ENCODE measurements at places on chromosomes 12 and 14.

GRCh38 chr12:68222326-68222725, 3.3 kb downstream of the IL26 start:
- no peak for ATAC-seq

DNA sequence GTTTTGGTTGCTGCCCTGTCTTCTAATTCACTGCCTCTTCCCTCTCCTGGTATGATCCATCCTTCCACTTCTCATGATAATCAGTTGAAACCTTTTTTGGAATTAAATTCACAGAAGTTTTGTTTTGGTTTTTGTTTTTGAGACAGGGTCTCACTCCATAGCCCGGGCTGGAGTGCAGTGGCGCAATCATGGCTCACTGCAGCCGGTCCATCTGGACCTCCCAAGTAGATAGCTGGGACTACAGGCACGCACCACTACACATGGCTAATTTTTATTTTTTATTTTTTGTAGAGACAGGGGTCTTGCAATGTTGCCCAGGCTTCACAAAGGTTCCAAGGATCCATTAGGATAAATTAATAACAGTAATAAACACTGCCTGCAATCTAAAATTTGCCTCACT, 164.3 kb downstream of the PRKCH start:
- no peak for ATAC-seq

- no peak for ATAC-seq
These were observed 221.1 kb upstream of the RGS6 start for GRCh38 chr14:71711125-71711524.

DNA sequence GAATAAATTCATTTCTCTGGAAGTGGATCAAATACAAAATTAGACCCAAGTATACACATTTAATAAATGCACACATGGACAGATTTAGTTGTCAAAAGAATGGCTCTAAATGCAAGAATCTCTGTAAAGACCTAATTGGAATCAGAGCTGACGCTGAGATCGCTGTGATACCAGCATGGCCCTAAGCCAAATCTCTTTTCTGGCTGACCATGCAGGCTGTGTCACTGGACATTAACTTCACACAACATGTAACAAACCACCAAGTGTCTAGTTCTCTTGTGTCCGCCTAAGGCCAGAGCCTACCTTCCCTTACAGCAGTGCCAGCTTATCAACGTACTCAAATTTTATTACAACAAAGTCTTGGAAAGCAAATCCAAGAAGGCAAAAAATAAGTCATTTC, 127.5 kb downstream of the MED13L start:
- no peak for ATAC-seq

DNA sequence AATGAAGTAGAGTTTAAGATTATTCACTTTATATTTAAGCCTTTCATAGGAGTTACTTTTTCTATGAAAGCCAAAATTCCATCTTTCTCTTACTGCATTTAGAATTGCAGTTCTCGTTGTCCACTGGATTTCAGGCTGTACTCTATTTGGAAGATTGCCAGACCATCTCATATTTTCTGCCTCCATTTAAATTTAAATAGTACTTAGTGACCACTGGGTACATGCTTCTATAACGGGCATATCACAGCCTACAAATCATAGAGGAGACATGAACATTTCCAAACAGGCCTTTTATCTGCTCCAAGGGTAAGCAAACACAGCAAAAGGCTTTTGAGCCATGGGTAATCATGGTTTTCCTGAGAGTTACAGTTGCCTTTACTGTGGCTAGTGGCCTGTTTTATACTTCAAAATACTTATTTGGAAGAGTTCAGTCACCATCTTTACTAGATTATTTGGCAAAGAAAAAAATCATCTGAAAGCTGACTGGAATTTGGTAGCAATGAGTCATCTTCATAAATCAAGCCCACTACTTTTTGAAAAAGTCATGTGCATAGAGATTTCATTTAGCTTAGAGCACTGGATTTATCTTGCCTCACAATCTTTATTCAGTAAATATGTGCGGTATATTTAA, 15.7 kb downstream of the ANO6 start:
- ATAC-seq, result no peak

GRCh38 chr12:32561931-32562341, 117.2 kb upstream of the DNM1L start:
- peak; percentile 95 for ATAC-seq

GRCh38 chr14:75053396-75054291, 2.4 kb upstream of the MLH3 start:
- ATAC-seq, result peak; percentile 41

DNA sequence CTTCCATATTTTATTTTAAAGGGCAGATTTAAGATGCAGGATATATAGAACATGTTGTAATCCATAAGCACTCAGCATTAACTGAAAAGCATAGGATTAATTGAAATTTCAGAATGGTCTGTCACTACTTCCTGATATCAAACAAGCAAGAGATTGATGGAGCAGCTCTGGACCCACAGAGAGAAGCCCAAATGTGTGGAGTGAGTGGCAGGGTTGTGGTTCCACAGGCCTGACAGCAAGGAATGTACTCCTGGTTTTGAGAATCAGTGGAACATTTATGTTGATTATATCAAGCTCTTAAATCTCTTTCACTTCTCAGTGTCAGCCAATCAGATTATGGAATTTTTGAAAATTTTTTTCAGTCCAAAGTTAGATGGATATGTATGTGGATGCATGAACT, 267.6 kb upstream of the PRICKLE1 start:
- no peak for ATAC-seq

GRCh38 chr12:49882248-49882850, 21.4 kb downstream of the FAIM2 start:
- peak; percentile 77 for ATAC-seq

- no peak for ATAC-seq
These were observed 1.2 kb downstream of the PA2G4 start for GRCh38 chr12:56105609-56105902.

DNA sequence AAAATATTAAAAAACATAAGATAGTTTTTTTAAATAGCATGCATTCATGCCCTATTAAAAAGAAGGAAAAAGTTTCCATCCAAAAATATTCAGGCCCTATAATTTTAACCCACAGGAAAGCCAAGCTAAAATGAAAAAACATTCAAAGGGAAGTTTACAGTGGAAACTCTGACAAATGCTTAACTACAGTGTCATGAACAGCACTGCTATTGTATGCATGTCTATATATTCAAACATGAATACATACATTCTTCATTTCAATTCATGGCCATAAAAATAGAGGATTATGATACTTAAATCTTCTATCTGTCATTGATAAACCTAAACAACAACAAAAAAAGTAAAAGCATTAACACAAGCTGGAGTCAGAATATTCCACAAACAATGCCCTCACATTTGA, 67.4 kb downstream of the PPP2R5E start:
- ATAC-seq, result no peak

- peak; percentile 11 for ATAC-seq
These were observed 10.4 kb downstream of the HOXC5 start for GRCh38 chr12:54042970-54043853.

DNA sequence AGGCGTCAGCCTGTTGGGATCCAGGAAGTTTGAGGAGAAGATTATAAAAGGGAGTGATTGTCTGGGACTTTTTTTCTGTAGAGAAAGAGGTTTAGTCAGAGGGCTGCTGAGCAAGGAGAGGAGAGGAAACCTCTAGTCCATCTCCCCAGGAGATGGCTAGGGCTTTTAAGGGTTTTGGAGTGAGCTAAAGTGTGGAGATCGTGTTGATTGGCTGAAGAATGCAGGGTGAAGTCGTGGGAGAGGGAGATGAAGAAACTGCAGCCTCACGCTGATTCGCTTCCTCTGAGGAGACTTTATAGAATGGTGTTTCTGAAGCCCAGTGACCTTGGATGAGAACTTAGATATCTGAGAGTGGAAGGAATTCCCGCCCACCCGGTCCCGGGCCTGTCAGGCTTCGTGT, 193.7 kb upstream of the PWP1 start:
- no peak for ATAC-seq

DNA sequence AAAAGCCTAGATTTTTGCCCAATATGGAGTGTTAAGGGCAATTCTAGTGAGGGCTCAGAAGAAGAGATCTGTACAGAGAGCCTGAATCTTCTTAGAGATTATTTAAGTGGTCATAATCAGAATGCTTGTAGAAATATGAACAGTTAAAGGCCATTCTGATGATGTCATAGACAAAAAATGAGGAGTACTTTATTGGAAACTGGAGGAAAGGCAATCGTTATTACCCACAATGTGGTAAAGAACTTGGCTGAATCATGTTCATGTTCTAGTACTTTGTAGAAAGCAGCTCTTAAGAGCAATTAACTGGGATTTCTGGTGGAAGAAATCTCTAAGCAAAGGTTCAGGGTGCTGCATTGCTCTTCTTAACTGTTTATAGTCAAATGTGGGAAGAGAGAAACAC, 36.4 kb upstream of the SYT10 start:
- no peak for ATAC-seq

- no peak for ATAC-seq
These were observed 71.6 kb downstream of the ASCL4 start for GRCh38 chr12:107845980-107846659.

- ATAC-seq, result no peak
These were observed 9.7 kb downstream of the GLTP start for GRCh38 chr12:109870648-109871047.

GRCh38 chr12:82474181-82474797, 116.0 kb downstream of the METTL25 start:
- no peak for ATAC-seq

GRCh38 chr12:8123124-8123912, at the start of gene CLEC4A:
Gene CLEC4A (plus strand): TSS chr12:8123617. CDS start chr12:8123879, 262 bp downstream.
- ATAC-seq, result no peak

DNA sequence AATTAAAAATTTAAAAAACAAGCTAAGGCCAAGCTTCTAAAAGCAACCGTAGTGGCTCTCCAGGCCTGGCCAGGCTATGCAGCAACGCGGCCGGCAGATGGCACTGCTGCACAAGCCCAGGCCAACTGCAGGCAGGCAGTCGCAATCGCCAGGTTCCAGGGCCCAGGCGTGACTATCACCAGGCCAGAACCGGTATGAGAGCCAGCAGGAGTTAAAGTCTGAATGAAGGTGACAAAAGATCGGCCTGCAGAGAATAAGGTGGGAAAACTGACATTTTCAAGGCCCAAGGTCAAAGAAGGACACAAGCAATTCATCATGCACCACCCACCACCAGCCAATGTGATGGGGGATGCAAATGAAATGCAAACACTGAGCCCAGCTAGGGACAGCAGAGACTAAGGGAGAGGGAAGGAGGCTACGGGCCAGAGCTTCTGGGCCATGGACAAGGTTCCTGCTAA, 43.6 kb upstream of the ANO2 start:
- peak; percentile 100 for ATAC-seq

- no peak for ATAC-seq
These were observed 199.9 kb downstream of the TTC7B start for GRCh38 chr14:90616313-90616712.

DNA sequence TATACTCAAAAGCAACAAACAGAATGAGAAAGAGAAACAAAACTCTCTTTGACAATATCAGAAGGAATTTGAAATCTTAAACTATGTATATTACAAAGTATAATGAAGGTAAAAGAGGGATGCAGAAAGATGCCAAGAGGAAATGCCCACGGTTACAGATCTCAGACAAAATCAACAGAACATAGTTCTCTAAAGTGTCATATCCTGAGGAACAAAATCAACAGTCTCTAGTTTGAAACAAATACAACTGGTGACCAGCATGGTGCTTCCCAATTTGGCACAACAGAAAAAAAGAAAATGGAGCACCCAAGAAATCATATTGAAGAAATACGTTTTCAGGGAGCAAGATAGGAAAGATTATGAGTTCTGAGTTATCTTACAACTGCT, 116.5 kb downstream of the METTL25 start:
- ATAC-seq, result no peak

DNA sequence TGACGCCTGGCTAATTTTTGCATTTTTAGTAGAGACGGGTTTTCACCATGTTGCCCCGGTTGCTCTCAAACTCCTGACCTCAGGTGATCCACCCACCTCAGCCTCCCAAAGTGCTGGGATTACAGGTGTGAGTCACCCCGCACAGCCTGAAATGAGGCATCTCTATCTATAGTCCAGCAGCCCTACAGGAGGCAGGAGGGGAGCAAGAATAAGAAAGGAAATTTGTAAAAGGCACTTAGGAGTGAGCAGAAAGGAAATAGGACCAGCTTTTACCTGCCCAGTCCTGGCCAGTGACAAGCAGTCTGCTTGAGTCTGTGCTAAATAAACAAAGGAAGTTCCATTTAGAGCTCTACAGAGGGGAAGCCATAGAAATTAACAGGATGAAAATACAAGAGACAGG, 15.0 kb upstream of the PSMA6 start:
- ATAC-seq, result no peak

GRCh38 chr12:130847112-130847511, 8.1 kb upstream of the STX2 start:
- no peak for ATAC-seq

DNA sequence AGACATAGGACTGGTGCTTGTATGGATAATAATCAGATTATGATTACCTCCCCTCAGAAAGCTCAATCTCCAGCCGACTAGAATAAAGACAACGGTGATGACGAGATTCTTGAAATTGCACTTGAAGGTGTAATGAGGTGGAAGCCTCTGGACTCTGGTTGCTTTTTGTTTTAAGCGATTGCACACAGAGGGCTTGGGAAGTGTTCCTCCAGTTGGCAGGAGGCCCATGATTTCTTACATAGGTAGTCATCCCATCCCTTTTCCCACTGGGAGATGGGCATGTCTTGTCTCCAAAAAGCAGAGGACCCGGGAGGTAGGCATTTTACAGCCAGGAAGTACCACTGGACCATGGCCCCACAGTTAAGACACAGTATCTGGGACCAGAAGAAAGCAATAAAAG, 165.7 kb upstream of the FKBP4 start:
- ATAC-seq, result no peak

GRCh38 chr14:26598081-26598671, 343 bp upstream of the NOVA1 start:
- ATAC-seq, result peak; percentile 75

DNA sequence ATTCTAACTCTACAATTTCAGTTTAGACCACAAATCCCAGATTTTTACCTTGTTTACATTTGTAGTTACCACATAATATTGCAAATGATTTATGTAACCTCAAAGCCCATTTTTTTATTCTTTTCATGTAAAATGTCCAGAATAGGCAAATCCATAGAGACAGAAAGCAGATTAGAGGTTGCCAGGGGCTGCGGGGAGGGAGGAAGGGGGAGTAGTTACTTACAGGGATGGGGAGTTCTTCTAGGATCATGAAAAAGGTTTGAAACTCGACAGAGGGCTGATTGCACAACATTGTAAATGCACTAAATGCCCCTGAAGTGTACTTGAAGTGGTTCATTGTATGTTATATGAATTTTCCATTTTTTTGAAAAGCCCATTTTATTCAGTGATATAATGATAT, 66.5 kb downstream of the PPP2R5C start:
- ATAC-seq, result no peak

DNA sequence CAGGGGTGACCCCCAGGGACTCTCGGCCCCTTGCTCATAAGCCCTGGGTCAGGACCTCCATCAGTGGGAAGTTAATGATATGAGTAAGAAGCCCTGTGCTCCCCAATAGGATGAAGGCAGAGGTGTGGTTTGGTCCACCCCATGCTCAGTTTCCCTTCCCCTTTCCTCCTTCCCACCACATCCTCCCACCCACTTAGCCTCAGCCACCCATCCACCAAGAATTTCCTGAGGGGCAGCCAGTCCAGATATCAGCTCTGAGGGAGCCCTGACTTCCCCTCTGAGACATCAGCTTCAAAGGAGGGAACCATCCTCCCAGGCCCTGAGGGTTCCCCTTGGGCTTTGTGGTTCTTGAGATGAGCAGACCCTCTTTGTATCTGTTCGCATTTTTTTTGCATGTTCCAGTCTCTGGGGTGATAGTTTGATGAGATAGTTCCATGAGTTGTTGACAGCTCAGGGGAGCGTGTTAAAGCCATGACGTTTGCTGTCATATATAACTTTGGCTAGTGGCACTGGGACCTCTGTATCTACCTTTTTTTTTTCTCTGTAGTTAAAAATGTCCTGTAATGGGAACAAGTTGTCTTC, 71.2 kb downstream of the LGMN start:
- no peak for ATAC-seq

Measured in motor neuron (in vitro differentiated cells).